ENCODE measurements at places on chromosomes 2 and 18.

DNA sequence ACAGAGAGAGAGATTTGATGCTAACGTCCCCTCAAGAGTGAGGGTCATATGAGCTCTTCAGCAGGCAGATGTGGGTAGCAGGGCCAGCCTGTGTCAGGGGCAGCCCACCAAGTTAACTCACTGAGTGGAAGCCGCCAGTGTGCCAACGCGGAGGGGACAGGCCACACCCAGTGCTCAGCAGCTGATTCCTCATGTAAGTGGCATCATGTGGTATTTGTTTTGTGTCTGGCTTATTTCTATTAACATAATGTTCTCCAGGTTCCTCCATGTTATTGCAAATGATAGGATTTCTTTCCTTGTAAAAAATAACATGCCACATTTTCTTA, 4.0 kb downstream of the IMP4 start:
- DNase-seq: no peak

DNA sequence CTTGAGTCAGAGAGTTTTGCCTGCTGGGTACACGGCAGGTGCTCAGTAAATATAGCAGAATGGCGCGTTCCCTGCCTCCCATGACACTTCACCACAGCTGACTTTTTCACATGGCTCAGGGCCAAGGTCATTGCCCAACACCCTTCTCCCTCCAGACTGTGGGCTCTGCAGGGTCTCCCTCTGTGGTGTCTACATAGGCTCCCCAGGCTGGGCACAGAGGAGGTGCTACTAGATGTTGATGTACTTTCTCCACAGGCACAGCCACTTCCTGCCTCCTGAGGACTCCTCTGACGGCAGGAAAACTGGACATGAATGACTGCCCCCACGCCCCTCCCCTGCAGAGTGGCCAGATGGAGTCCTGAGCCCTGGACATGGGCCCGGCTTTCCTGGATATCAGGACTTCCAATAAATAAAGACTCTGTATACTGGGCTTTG, 4.2 kb downstream of the CHCHD5 start:
- DNase-seq: no peak

GRCh38 chr2:121707920-121708361, 28.7 kb downstream of the NIFK start:
- no peak for DNase-seq

- no peak for DNase-seq
Measured at GRCh38 chr18:28189400-28190239, 12.7 kb upstream of the CDH2 start.

DNA sequence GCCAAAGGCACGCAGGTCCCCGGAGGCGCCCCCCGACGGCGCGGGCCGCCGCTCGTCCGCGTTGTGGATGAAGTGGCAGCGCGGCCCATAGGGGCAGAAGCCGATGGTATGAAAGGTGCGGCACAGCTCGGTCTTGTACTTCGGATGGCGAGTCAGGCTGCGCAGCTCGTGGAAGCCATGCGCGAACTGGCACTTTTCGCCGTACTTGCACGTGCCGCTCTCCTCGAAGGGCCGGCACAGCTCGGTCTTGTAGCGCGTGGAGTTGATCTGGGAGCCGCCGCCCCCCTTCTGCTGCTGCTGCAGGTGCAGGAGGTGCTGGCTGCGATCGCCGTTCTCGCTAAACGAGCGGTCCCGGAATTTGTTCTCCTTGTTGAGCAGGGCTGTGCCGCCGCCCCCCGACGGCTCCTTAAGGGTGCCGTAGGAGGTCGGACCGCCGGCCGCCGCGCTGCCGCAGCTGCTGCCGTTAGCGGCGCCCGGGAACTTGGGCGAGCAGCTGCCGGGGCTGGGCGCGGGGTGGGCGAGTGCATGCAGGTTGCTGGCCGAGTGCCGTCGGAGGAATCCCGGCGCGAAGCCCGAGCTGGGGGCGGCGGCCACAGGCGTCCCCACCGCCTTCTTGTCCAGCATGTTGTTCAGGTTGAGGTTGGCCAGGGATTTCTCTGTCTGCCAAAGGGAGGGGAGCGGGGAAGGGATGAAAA, 1.2 kb downstream of the ZFP36L2 start:
- DNase-seq: peak; percentile 50

DNA sequence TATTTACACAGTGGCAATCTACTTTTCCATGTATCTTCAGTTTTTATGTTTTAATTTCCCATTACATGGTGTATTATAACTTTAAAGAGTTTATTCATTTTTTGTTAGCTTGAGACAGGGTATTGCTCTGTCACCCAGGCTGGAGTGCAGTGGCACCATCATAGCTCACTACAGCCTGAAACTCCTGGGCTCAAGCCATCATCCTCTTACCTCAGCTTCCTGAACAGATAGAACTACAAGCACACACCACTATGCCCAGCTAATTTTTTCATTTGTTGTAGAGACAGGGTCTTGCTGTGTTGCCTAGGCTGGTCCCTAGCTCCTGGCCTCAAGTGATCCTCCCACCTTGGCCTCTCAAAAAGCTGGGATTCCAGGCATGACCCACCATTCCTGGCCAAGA, 66.8 kb downstream of the COA5 start:
- no peak for DNase-seq

- peak; percentile 40 for DNase-seq
Measured at GRCh38 chr2:96407041-96407918, 71.7 kb downstream of the NCAPH start.

DNA sequence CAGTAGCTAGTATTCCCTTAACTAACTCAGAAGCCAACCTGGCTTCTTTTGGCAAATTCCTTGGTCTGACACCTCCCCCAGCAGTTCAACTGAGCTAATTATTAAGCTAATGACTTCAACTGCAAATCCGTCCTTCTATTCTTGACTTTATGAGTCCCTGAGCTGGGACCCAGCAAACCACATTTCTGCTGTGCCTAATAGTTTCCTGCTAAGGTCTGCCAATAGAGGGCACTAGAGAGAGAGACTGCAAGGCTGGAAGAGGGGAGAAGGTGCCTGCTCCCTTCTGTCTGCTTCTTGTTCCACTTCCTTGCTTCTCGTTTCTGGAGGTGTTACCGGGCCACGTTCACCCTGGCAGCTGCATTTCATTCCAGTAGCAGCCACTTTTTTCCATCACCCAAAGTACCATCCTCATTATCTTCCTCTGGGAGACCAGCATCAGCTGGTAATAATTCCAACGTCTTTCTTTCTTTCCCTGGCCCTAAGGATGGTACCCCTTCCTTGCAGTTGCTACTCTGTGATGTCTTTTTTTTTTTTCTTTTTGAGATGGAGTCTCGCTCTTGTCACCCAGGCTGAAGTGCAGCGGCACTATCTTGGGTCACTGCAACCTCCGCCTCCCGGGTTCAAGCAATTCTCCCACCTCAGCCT, 352.0 kb downstream of the TNS1 start:
- DNase-seq: no peak

DNA sequence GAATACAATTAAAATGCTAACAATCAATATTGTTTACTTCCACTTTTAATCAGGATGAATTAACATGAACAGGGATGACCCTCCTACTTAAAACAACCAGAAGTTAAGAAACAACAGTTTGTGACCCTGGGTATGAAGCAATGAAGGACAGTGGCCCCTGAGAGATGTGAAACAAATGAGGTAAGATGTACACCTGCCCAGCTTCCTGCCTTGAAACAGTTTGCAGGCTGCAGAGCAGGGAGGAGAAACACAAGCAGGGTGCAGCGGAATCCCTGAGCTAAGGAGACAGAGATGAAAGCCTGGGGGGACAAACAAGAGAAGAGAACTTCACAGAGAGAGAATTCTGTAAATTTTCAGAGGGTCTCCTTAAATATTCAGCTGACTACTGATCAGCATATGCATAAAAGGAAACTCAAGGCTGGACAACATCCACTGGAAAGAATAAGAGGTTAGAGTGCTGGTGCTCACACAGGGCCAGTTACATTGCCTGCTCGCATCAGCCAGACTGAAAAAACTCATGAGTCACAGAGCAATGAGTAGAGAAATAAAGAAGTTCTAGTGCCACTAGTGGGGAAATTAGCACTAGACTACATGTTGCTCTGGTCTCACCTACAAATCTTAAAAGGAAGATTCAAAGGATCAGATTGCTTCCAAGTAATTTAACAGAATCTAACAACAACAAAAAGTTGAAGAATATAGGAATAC, 106.4 kb downstream of the PID1 start:
- no peak for DNase-seq

DNA sequence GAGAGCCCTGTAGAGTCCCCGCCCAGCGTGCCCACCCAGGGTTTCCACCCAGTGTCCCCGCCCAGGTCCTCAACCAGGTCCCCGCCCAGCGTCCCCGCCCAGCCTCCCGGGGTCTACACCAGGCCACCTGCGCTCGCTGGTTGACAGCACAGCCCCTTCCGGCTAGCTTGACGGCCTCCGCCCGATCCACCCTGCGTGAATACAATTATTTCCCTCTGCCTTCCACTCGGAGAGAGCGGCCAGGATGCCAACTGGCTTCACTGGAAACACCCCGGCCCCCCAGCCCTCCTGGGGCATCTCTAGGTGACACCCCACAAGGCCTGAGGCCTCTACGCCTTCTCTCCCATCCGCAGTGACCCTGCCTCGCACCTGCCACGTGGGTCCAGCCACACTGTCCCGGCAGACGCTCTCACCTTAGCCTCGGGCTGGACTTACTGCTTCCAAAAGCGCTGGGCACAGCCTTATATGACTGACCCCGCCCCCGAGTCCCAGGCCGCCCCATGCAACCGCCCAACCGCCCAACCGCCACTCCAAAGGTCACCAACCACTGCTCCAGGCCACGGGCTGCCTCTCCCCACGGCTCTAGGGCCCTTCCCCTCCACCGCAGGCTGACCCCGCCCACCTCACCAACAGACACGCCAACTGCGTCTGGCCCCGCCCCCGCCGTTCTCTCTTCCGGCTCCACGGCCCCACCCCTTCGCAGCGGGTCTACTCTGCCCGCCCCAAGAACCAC, 188.1 kb downstream of the LAMA1 start:
- DNase-seq: no peak

DNA sequence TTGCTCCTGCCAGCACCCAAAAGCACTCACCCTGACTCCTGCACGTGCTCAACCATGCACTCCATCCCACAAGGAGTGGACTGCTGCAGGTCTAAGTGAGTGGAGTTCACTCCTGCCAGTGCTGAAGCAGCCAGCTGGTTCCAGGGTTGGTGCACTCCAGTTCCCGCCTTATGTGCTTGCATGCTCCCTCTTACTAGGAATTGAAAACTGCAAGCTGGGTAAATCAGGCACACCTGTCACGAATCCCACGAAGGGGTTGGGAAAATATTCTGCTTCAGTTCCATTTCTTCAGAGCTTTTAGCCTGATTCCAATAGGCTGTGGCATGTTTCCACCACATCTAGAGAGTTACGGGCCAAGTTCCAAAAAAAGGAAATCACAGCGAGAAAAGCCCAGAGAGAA, 1365.5 kb upstream of the CHAC2 start:
- DNase-seq: no peak

DNA sequence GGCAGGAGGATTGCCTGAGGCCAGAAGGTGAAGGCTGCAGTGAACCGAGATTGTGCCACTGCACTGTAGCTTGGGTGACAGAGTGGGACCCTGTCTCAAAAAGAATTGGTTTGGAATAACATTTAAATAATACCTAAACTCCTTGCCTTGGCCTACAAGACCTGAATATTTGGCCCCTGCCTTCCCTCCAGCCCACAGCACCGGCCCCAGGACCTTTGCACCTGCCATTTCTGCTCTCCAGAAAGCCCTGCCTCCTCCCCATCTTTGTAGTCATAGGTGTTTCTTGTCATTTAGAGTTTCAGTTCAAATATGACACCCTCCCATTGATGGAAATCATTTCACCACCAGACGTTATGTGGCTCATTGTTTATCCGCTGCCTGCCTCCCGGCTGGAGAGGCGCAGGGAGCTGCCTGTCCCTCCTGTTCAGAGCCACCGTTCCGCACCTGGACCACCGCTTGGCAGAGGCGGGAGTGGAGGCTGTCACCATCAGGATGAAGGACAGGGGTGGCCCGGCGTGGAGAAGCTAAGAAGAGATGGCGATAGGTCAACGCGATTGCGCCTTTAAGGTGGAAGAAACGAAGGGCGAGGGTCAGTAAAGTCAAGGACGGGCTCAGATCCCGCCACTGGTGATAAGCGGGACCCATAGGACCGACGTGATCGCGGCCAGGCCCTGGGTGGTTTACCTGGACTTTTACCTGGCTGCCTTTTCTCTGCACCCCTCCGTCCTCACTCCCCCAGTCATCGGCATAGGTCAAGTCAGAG, 638 bp upstream of the LPIN1 start:
- no peak for DNase-seq

- DNase-seq: no peak
Measured at GRCh38 chr2:148052687-148053086, 31.8 kb downstream of the MBD5 start.
